ENCODE measurements at places on chromosomes 1 and 21.

GRCh38 chr1:118047006-118047649 lies 117.6 kb downstream of the WDR3 start:
- no peak overlapping the region for H3K27ac ChIP-seq
- no peaks in the 10 kb centered on the region for H3K27me3 ChIP-seq
- no peaks in the 10 kb centered on the region for H3K36me3 ChIP-seq
- no peaks in the 10 kb centered on the region for H3K4me1 ChIP-seq

DNA sequence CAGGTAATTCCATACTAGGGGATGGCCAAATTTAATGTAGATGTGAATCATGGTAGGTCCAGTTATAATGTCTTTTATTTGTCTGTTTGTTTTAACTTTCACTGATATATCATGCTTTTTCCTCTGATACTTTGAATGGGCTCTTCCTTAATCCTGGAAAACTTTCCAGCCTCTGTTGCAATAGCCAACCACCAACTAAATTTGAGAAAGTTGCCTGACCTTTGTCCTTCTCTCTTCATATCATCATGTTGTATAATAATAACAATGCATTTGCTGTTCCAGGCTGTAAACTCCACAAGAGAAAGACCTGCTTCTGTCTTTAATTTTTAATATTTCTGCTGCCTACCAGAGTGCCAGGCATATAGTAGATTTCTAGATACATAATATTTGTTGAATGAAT lies 146.1 kb downstream of the HMCN1 start:
- H3K27ac ChIP-seq = no peak overlapping the region
- no peaks in the 10 kb centered on the region for H3K36me3 ChIP-seq
- H3K4me1 ChIP-seq = no peaks in the 10 kb centered on the region
- no peaks in the 10 kb centered on the region for H3K27me3 ChIP-seq

GRCh38 chr1:44557778-44558177 lies 116.5 kb downstream of the TMEM53 start:
- peaks cover 53% of the 10 kb centered on the region for H3K27me3 ChIP-seq
- no peaks in the 10 kb centered on the region for H3K4me1 ChIP-seq
- no peak overlapping the region for H3K4me3 ChIP-seq
- no peak overlapping the region for H3K27ac ChIP-seq
- H3K36me3 ChIP-seq = no peaks in the 10 kb centered on the region

- H3K4me1 ChIP-seq = no peaks in the 10 kb centered on the region
- H3K27me3 ChIP-seq = peaks cover 32% of the 10 kb centered on the region
Observed at GRCh38 chr1:5551274-5551975, 440.8 kb downstream of the NPHP4 start.
